T-helper 1 cell treated with Interleukin-12 subunit alpha and Interleukin-12 subunit beta and Interleukin-4 antibody, amounts not matched to agents 30 ng/mL and 1 ng/mL, for 36 hours (primary cell): ENCODE measurements at places on chromosomes 2 and 18. TPM values are rescaled to one million over a fixed set of nuclear protein-coding genes. Genes with fewer than 3 reads are reported as not detected.

The SIX2 gene
- not detected in 2 replicates for total RNA-seq

The TTN gene
- total RNA-seq, result 9.7 and 10.7 TPM in 2 replicates

The CMPK2 gene
- total RNA-seq, result 52.8 and 57.7 TPM in 2 replicates

The ZSWIM2 gene
- total RNA-seq, result not detected in 2 replicates

The MGAT4A gene
- total RNA-seq, result 120 and 122 TPM in 2 replicates
